ENCODE measurements at places on chromosomes 11 and 22.

DNA sequence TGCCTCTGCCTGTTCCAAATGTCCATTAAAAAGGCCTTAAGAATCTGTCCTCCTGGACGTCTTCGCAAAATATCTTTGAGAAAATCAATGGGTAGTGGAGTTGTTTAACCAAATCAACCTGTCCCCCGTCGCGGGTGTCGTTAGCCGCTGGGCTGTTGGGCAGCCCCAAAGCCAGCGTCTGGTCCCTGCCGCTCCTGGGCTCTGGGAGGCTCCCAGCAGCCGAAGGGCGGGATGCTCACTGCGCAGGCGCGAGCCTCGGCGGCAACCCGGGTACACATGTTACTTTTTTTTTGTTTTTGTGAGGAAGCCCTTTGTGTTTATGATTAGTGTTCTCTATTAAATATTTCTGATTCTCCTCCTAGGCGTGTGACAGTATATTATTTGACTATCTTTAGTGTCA lies 12.6 kb downstream of the MMP10 start:
- no peak for DNase-seq

GRCh38 chr11:87325490-87325872 lies 287.7 kb downstream of the TMEM135 start:
- no peak for DNase-seq

GRCh38 chr11:125950696-125951651 lies 5.1 kb downstream of the VSIG10L2 start:
- no peak for DNase-seq

GRCh38 chr11:108734956-108735559 lies 70.2 kb downstream of the DDX10 start:
- DNase-seq, result no peak

DNA sequence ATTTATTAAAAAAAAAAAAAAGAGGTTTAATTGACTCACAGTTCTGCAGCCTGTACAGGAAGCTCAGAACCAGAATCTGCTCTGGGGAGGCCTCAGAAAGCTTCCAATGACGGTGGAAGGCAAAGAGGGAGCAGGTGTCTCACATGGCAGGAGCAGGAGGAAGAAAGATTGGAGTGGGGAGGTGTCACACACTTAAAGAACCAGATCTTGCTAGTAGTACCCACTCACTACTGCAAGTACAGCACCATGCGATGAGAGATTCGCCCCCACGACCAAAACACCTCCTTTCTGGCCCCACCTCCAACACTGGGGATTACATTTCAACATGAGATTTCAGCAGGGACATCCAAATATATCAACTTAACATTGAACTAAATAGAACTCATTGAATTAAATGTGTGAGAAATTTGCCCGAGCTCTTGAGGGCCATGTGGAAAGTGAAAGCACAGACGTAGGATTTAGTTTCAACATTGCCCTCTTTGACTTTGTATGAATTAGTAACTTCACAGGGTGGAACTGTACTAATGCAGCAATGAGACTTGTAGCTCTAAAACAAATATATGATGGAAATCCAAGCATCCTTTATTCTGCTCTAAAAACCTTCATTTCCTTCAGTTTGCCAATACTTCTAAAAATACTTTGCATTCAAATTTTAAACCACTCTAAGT lies 628.2 kb downstream of the FAM181B start:
- DNase-seq, result no peak

DNA sequence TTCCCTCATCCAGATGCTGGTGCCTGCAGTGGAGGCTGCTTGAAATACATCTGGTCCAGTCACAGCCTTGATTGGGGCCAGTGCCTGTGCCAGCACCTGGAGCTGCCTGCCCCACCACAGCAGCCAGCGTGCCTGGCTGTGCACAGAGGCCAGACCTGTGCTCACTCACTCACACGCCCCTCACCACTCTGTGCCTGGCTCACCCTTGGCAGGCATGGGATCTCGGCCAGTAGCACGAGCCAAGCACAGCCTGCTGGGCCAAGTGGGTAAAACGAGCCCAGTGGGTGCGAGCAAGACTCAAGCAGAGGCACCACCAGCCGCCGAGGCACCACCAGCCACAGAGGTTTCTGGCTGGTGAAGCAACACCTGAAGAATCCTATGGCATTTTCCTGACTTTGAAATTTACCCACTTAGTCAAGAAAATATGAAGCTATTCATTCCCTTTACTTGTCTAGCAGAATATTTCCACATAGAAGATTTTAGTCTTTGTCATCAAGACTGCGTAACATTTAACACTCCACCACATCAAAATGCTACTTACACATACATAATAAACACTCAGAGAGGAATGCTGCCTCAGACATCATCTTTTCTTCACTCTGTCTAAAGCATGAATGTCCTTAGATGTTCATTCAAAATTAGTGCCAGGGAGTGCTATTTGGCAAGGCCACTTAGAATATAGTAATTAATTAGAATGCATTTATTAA lies 424.3 kb upstream of the FAT3 start:
- no peak for DNase-seq

- DNase-seq, result no peak
These were observed 99.9 kb upstream of the PAX6 start for GRCh38 chr11:31910950-31911576.

- no peak for DNase-seq
These were observed 23.9 kb downstream of the APOBEC3H start for GRCh38 chr22:39120983-39121382.

All from BJ (cell line).